ENCODE measurements at places on chromosomes 5 and 9. TPM values are rescaled to one million over a fixed set of nuclear protein-coding genes. Genes with fewer than 3 reads are reported as not detected.

GRCh38 chr9:121946465-121946864 is 146.6 kb downstream of the TTLL11 start:
- no peak for DNase-seq

Gene CD180
- polyA plus RNA-seq = 0.06 TPM

- no peak for DNase-seq
These were observed 48.2 kb downstream of the EQTN start for GRCh38 chr9:27248702-27249101.

DNA sequence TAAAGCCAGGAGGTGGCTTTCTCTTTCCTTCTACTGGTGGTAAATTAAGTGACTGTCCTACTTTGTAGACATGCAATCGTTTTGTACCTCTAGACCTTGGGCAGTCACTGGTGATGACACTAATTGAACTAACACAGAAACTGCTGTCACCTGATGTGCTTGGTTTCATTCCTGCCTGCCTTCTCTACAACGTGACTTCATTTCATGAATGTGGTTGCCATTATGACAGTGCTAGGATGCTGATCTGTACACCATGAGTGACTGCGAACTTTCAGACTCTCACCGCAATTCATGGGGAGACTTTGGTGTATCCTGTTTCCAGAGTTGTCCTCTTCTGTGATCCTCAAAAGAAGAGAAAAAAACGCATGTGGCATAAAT is 47.5 kb downstream of the UBE2QL1 start:
- DNase-seq = no peak

Gene BTNL8
- 0.09 TPM for polyA plus RNA-seq
